ENCODE measurements at places on chromosomes 2 and 18.

GRCh38 chr2:23745726-23746105 is 181.2 kb downstream of the ATAD2B start:
- DNase-seq = no peak

DNA sequence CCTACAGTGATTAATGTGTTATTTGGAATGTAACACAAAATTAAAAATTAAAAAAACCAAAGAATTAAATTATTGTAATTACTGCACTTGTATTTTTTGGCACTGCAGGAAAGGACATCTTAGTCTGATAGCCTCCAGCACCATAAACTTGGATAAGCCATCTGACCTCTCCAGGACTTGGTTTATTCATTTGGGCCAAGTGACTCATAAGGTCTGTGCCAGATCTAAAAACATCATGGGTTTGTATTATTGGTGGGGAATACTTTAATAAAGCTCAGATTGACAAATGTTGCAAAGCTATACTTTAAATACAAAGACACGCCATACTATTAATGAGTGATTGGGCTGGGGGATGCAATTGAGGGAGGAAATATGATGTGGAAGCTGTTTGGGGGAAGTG is 225.2 kb downstream of the ZNF521 start:
- DNase-seq = no peak

- DNase-seq = no peak
Measured at GRCh38 chr2:166417669-166418068, 41.9 kb upstream of the SCN9A start.

DNA sequence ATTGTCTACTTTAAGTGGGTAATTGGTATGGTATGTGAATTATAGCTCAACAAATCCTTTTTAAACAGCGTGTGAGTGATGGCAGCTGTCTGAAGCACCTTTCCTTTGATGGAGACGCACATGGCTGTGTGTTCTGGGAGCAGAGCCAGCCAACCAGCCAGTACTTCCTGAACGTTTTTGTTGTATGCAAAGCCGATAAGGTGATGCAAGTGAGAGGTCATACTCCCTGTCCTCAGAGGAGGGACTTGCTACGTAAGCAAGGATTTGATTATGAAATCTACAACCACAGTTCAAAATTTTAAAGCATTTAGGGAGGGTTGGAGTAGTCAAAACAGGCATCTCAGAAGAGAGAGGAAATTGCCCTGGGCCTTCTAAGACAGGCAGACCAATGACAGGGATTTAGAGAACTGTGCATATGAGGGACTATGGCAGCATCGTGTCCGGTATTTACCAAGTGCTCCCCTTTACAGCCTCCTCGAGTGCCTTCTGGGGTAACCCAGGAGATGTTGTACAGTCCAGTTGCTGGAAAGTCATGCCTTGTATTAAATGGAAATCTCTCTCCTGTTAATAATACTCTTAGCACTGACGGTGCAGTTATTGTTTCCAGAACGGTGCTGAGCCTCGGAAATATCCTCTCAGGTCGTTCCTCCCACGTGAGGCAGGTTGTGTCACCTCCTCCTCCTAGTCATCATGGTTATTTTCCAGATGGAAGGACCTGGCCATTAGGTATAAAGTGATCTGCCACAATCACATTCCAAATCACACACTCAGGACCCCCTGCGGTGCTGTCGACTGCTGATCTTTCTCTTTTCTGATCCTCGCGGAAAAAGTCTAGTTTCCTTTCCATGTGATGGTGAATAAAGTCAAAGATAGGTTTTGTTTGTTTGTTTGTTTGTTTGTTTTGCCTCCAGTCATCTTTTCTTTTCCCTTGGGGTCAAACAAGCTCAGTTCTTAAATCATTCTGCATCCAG is 28.4 kb downstream of the ARHGEF4 start:
- DNase-seq = no peak

GRCh38 chr2:73870084-73870483 is 22.7 kb upstream of the ACTG2 start:
- DNase-seq = no peak

- DNase-seq = no peak
Measured at GRCh38 chr2:37886745-37887144, 38.3 kb upstream of the RMDN2 start.

- no peak for DNase-seq
Measured at GRCh38 chr2:112880091-112880531, 30.9 kb upstream of the IL37 start.

DNA sequence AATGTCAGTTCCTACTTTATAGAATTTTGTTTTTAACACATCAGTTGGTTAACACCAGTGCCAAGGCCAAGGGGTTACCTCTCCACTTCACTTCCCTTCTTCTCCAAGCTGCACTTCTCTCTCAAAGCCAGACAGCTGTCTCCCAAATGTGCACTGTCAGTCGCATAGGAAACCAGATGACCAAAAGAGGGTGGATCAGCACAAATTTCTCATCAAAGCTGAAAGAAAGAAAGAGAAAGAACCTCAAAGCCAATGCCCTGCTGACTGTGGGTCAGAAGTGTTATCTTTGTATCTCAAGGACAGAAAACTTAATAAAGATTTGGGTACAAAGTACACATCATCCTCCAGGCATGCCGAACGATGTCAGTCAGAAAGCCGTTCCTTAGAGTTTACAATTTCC is 32.2 kb downstream of the SPATS2L start:
- no peak for DNase-seq

DNA sequence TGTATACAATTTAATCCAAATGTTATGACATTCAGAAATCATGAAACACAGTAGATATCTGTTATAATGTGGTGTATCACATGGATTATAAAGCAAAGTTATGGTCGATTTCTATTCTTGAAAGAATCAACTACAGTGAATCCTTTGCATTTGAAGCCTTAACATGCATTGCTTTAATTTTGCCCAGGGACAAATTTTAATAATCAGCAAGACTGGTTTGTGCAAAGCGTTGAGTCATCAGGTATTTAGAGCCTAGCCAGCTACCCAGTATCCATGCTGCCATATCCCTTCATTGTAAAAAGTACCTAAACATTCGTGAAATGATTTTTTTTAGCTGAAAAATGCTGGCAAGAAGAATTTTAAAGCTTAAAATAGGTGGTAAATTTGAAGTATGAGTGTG is 8.9 kb upstream of the SPDYA start:
- DNase-seq = no peak

DNA sequence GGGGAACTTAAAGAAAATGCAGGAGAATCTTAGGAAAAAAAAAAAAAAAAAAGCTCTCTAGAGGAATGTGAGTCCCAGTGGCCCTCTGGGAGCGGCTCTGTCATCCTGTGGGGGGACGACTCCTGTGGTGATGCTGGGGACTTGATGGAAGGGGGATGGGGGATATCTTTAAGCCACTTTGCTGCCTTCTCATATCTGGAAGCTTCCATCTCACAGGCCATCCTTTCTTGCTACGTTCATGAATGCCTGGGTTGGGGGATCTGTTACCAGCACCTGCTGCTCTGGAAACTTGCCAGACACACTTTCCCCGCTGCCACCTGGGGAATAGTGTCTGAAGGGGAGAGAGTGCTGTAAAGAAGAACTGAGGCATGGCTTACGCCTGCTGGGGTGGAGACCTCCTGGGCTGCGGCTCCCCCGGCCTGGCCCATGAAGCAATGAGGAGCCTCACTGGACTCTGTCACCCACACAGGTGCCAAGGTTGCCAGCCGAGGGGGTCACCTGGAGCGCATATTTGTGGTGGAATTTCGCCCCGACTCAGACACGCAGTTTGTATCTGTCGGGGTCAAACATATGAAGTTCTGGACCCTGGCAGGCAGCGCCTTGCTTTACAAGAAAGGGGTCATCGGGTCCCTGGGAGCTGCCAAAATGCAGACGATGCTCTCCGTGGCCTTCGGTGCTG is 92.8 kb downstream of the RTN4 start:
- DNase-seq = no peak

DNA sequence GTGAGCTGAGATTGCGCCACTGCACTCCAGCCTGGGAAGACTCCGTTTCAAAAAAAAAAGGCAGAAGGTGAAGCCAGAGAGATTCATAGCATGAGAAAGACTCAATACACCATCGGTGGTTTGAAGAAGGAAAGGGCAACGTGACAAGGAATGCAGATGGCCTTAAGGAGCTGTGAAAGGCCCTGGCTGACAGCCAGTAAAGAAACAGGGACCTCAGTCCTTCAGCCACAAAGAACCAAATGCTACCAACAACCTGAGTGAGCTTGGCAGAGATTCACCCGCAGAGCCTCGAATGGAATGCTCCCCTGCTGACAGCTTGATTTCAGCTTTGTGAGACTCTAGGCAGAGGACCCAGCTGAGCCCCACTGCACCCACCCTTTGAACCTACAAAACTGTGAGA is 154.9 kb upstream of the NDUFV2 start:
- no peak for DNase-seq

DNA sequence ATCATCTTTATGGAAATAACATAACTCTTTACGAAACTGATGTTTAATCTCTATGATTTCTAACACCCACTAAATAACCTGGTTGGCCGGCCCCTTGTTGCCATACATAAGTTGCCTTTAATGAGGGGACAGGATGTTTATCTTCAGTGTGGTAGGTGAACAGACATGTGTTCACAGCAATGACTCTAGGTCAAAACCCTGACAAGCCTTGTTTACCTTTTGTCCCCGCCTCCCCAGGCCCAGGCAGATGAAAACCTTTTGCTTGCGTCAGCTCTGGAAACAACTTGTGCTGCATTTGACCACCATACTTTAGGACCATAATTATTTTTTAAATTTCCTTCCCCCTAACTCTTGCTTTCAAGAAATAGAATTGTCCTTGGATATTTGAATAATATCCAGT is 2.9 kb upstream of the DSG4 start:
- no peak for DNase-seq

DNA sequence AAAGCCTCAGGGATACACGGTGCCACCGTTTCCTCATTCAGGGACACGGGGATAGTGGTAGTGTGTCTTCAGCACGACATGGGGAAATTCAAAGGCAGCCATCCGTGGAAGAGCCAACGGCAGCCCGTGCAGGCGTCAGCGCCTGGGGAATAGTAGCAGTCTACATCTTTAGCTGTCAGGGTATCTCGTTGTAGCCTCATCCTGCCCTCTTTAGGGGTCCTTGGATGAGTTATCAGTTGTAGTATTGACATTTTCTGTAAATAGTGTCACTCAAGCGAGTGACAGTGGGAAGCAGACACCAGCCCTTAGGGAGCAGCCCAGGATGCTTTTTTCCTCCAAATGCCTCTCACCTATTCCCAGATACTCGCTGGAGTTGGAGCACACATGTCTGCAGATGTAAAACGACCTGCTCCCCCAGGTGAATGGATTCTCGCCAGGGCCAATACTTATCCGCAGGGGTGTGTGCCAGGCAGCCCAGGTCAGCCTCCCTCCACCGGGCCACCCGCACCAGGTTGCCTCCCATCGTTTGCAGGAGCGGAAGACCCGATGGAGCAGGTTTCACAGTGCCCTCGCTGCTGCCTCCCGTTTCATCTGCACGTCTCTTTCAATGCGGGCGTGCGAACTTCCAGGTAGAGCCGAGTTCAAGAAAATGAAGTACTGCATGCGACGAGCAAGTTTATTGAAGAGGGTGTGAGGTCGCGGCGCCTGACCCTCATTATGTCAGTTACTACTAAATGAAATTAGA is 41.0 kb downstream of the AGAP1 start:
- no peak for DNase-seq

- no peak for DNase-seq
Measured at GRCh38 chr2:173161507-173161906, 85.9 kb downstream of the MAP3K20 start.

DNA sequence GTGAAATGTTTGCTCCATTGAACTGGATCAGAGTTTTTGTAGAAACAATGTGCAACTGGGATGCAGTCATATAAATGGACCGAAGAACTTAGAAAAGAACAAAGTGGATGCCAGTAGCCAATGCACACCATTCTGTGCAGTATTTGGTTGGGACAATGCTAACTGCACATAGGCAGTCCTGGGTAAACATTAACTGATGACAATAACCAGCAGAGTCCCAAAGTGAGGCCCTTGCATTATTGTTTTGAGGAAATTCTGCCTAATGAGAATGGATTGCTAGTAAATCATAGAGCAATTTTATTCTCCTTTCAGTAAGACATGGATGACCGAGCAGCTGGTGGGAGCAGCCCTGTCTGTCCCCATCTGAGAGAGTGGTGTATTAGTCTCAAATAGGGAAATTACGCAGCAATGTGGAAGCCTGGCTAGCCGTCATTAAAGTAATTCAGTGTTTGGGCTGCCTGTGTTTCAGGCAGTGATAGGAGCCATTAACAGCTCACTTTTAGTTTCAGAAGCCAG is 94.9 kb downstream of the KCTD1 start:
- no peak for DNase-seq

DNA sequence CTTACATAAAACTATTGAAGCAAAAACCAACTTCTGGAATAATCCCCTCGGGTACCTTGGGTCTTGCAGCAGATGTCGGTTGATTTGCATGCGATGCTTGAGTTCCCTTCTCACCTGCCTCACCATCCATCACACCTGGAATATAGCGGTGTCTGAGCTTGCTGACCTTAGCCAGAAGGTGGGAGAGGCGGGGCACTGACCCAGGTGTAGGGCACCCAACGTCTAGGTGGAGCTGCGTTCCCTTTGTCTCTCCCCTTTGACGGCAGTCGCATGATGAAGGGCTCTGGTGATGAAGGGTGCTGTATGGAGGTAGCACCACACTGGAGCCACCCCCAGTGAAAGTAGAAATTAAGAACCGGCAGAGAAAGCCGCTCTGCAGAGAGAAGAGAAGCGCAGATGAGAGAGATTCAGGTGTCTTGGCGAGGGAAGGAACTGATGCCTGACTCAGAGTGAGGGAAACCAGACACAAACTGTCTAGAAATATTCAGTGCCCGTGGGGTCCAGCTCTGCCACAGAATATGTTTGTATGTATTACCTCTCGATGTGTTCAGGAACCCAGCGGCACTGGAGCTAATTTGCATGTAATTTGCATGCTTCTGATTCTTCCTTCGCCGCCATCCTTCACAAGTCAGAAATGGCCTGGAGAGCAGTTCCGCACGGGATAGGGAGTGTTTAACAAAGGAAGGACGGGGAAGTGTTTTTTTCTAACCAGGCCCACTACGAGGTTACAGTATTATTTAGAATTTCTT is 19.4 kb upstream of the MBP start:
- DNase-seq = no peak

DNA sequence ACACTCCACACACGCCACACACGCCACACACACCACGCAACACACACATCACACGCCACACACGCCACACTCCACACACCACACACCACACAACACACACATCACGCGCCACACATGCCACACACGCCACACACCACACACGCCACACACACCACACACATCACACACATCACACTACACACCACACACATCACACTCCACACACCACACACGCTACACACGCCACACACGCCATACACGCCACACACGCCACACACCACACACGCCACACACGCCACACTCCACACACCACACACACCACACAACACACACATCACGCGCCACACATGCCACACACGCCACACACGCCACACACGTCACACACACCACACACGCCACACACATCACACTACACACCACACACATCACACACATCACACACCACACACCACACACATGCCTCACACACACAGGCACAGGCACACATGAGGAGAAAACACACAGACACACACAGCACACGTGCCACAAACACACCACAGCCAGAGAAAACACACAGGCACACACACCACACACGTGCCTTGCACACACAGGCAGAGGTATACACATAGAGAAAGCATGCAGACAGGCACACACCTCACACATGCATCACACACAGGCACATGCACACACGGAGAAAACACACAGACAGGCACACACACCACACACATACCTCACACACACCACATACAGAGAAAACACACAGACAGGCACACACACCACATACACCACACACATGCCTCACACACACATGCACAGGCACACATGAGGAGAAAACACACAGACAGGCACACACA is 241.5 kb upstream of the MYT1L start:
- no peak for DNase-seq

GRCh38 chr2:144377914-144378313 is 142.0 kb downstream of the ZEB2 start:
- no peak for DNase-seq

GRCh38 chr2:70181363-70181956 is 9.4 kb downstream of the C2orf42 start:
- no peak for DNase-seq
